ENCODE measurements at places on chromosomes 3 and 15. TPM values are rescaled to one million over a fixed set of nuclear protein-coding genes. Genes with fewer than 3 reads are reported as not detected.

DNA sequence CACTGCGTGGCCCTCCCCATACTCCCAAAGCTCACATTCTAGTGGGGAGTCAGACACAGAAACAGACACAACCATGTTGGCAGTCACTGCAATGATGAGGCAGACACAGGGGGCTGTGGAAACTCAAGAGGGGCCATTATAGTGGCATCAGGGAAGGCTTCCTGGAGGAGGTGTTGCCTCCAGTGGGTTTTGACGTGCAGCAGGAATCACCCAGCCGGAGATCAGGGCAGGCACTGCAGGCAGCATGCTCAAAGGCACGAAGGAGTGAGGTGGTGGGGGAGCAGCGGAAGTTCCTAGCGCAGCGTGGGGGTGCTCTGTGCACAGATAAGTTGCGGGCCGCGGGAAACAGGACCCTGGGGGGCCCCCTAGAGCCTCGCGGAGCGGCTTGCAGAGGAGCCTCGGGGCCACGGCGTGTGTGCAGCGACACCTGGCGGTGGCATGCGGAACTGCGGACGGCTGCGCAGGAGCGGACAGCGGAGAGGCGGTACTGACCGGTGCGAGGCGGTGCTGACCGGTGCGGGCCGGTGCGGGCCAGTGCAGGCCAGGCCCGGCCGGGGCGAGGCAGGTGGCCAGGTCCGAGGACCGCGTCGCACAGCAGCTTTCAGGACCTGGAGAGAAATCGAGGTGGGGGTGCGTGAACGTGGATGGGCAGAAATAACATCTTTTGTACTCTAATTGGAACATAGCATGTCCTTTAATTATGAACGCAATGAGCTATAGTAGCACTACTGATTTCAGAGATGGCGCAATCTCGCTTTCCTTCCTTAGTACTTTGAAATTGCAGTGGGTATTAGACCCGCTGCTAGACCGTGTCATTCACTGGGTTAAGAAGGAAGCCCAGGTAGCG lies 101.5 kb downstream of the FBLN2 start:
- DNase-seq, result peak; percentile 53

DNA sequence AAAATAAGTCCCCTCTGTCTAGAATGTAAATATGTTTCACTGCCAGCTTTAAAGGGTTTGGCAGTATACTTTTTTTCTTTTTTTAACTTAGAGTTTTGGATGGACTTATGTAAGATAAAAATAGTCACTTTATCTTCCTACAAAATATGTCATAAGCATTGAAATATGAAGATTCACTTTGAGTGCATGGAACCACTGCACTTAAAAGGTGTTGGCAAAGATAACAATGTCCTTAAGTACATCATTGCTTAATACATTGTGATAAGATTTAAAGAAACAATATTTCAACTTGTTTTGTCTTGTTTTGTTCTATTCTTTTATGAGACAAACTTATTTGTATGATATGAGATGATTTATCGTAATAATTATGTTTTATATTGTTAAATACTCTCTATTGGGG lies 66.3 kb upstream of the NAALADL2 start:
- DNase-seq, result no peak

KY gene
- polyA plus RNA-seq, result 38.9 TPM

ECE2 gene
- 0.16 TPM for polyA plus RNA-seq

DNA sequence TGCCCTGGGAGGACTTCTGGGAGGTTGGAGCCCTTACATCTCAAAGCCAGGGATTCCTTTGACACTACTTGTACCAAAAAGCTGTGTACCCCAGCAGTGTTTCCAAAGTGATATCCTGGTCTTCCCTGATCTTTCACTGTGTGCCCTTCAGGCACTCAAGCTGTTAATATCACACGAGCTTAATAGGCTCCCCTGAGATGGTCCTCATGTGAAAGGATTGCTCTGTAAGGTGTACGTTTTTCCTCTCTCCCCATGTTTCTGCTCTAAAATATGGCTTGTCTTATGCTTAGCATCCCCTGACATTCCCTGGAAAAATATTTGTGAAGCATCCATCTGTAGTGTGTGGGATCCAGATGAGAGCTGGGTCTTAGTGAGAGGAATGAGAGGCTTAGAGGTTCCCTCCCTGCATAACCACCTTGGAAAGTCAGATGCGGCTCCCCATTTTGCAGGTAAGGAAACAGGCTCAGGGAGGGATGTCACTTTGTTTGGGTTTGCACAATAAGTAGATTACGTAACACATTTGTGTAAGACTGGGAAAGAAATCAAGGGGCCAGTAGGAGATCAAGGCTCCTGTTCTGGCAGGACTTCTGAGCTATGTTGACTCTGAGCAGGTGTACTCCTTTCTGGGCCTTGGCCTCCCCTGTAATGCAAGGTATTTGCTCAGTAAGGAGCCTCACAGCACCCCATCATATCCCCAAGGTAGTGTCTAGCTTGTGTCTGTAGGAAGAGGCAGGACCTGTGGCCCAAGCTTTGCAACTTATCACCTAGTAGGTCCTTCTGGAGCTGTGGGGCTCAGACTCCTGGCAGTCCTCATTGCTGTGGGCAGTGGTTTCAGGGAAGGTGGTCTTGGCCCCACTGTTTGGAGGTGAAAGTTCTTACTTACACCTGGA lies 667 bp upstream of the ACOX2 start:
- DNase-seq, result no peak

All from muscle of back (tissue), 13 donors.